ENCODE measurements at places on chromosomes 12 and 14.

DNA sequence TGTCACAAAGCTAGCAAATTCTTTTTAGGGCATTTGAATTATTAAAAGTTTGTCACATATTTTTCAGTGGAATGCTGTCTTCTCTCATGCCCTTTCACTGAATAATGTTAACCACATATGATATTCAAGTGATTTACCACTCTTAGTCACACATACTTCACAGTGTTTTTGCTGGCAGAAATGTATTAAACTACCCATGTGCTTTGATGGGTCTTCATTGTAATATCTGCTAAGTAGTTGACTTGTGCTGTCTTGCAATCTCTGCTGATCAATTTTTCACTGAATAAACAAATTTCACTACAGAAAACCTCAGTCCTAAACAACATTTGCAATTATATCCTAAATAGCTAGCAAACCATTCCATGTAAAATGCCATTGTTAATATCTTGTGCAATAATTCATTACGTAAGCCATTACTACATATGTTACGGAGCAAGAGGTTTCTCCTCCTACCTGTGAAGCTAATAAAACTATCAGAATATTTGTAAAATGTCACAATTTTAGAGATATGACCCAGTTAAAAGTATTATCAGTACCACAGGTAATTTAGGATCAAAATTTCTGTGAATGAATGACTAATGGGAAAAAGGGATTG lies 64.6 kb upstream of the LMO3 start:
- H3K4me1 ChIP-seq = no peaks in the 10 kb centered on the region
- no peaks in the 10 kb centered on the region for H3K36me3 ChIP-seq
- no peak for DNase-seq
- H3K4me3 ChIP-seq = no peak overlapping the region
- H3K27ac ChIP-seq = no peak overlapping the region
- no peaks in the 10 kb centered on the region for H3K27me3 ChIP-seq

- no peak overlapping the region for H3K4me3 ChIP-seq
- H3K4me1 ChIP-seq = peaks cover 8% of the 10 kb centered on the region
- H3K36me3 ChIP-seq = no peaks in the 10 kb centered on the region
- no peak for DNase-seq
- H3K27ac ChIP-seq = no peak overlapping the region
- H3K27me3 ChIP-seq = no peaks in the 10 kb centered on the region
These were observed 209.6 kb downstream of the CRADD start for GRCh38 chr12:93886533-93887511.

GRCh38 chr12:109892748-109893147 lies 7.3 kb upstream of the TCHP start:
- H3K27ac ChIP-seq = no peak overlapping the region
- H3K4me3 ChIP-seq = no peak overlapping the region
- no peaks in the 10 kb centered on the region for H3K36me3 ChIP-seq
- no peak for DNase-seq
- H3K4me1 ChIP-seq = peaks cover 18% of the 10 kb centered on the region
- no peaks in the 10 kb centered on the region for H3K27me3 ChIP-seq

DNA sequence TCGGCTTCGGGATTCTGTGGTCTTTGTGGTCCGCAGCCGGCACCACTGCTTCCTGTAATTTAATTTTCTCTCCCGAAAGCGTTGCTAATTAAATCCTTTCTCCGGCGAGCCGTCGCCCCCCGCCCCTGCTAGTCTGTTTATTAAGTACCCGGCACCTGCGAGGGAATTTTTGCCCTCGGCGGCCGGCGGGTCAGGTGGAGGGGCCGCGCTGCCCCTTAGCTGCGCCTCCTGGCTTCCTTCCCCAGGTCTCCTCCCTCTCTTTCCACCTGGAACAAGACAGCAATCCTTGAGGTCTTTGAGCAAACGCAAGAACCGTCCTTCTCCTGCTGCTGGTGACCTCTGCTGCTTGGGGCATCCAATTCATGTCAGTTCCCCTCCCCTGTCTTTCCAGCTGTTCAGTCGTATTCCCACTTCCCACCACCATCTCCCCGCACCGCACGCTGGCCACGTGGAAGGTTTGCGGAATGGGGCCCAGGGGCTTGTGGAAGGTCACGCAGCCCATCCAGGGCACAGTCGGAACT lies 16.2 kb downstream of the ZDHHC22 start:
- H3K4me3 ChIP-seq = peak overlapping the region; percentile 66
- peaks cover 50% of the 10 kb centered on the region for H3K4me1 ChIP-seq
- H3K27me3 ChIP-seq = peaks cover 12% of the 10 kb centered on the region
- no peaks in the 10 kb centered on the region for H3K36me3 ChIP-seq

GRCh38 chr12:65876898-65877721 lies 52.8 kb downstream of the HMGA2 start:
- DNase-seq = no peak
- H3K4me1 ChIP-seq = peaks cover 21% of the 10 kb centered on the region
- H3K4me3 ChIP-seq = no peak overlapping the region
- H3K27me3 ChIP-seq = no peaks in the 10 kb centered on the region
- H3K36me3 ChIP-seq = no peaks in the 10 kb centered on the region

DNA sequence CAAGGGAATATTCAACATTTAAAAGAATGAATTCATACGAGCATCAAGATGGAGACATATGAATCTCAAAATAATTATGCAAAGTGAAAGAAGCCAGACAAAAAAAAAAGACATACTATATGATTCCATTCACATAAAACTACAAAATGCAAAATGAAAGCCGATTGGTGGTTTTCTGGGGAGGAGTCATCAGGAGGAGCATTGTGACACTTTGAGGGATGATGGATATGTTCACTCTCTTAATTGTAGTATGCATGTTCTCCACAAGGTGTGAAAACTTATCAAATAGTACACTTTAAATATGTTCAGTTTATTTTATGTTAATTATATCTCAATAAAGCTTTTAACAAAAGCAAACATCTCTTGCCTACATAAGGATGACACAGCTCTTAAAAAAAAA lies 13.5 kb downstream of the OLR1 start:
- no peak overlapping the region for H3K27ac ChIP-seq
- H3K4me3 ChIP-seq = no peak overlapping the region
- no peak for DNase-seq
- no peaks in the 10 kb centered on the region for H3K27me3 ChIP-seq

DNA sequence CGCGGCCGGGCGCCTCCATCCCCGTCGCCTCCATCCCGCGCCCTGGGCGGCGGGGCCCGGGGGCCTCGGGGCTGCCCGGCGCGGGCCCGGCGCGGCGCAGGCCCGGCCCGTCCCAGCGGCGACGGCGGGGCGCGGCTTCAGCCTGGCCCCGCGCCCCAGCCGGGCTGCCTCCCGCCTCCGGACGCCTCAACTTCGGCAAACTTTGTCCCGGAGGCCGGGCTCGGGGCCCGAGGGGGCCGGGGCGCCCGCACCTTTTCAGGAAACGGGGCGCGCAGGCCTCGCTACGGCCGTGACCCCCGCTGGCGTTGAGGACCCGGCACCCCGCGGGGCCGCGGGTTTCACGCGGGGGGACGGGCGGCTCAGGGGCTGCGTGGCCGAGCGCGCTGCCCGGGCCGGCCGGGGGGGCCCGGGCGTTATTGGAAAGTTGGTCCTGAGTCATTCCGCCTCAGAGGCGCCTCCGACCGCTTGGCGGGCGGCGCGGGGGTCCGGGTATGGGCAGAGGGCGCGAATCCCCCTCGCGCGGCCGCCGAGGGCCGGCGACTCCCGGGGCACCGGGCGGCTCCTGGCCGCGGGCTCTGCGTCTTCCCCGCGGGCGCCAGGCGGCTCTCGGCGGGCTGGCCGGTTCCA lies 575 bp downstream of the TRAF3 start:
- H3K27ac ChIP-seq = peak overlapping the region; percentile 82
- H3K36me3 ChIP-seq = no peaks in the 10 kb centered on the region
- peak overlapping the region; percentile 90 for H3K4me3 ChIP-seq
- no peaks in the 10 kb centered on the region for H3K27me3 ChIP-seq

- no peaks in the 10 kb centered on the region for H3K36me3 ChIP-seq
- no peak overlapping the region for H3K27ac ChIP-seq
- no peak overlapping the region for H3K4me3 ChIP-seq
- DNase-seq = no peak
- H3K27me3 ChIP-seq = no peaks in the 10 kb centered on the region
These were observed 299.6 kb downstream of the DPF3 start for GRCh38 chr14:72594099-72594901.

All from left ventricle myocardium inferior (tissue), 1 donor.